ENCODE measurements at places on chromosomes 13 and 19. TPM values are rescaled to one million over a fixed set of nuclear protein-coding genes. Genes with fewer than 3 reads are reported as not detected.

DNA sequence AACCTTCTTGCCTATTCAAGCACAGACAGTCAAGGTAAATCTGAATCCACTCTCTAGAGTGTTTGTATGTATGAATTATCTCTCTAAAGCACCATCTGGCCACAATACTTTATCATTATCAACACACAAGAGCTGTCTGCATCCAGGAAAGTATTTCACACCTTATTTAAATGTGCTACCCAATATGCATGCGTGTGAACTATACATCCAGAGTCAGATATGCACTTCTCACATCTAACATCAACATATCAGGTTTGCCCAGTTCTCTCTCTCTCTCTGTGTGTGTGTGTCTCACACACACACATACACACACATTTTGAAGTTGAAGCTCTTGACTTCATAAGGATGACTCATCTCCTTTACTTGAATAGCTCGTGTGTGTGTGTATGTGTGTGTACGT is 697.5 kb upstream of the PCDH20 start:
- H3K27me3 ChIP-seq, result no peaks in the 10 kb centered on the region
- H3K4me3 ChIP-seq, result no peak overlapping the region
- H3K36me3 ChIP-seq, result no peaks in the 10 kb centered on the region

DNA sequence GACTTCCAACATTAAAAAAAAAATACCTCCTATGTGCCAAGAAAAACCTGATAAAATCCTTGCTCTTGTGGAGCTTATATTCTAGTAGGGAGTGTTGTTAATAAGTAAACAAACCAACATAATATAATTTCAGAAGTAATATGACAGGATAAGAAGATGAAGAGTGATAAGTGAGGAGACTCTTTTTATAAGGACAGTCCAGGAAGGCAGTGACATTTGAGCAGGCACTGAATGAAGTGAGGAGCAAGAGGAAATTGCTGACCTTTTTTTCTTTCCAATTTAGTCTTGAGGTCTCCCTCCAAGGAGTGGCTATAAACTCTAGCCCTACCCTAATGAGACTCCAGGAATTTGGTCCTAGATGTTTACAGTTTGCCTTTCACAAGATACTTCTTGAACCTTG is 715.7 kb downstream of the SLITRK1 start:
- DNase-seq, result no peak
- H3K4me1 ChIP-seq, result no peaks in the 10 kb centered on the region
- H3K36me3 ChIP-seq, result no peaks in the 10 kb centered on the region
- no peaks in the 10 kb centered on the region for H3K27me3 ChIP-seq
- no peak overlapping the region for H3K4me3 ChIP-seq
- no peak overlapping the region for H3K27ac ChIP-seq

DNA sequence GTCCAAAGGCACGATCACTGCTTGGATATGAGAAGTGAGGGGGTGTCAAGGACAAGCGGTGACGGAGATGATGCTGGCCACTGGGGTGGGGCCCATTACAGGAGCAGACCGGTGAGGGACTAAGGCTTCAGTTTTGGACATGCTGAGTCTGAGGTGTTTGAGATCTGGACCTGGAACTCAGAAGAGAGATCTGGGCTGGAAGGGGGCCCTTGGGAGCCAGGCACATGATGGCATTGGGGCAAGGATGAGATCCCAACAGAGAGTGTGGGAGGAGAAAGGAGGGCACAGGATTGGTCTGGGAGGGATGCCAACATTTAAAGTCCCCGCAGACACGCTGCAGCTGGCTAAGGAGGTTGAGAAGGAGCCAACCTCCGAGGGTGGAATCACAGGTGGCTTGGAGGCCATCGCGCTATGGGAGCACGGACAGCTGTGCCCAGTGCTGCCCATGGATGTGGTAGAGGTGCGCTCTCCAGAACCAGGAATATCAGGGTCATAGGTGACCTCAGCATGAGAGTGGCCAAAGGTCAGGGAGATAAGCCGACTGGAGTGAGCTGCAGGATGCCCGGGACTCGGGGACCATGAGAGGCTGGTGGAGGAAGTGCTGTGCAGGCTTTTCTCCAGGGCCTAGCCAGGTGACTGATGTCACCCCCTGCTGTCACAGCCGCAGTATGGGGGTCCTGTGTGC is 21.8 kb downstream of the DHRS12 start:
- no peak for DNase-seq
- peaks cover 6% of the 10 kb centered on the region for H3K4me1 ChIP-seq
- no peak overlapping the region for H3K27ac ChIP-seq
- peaks cover 5% of the 10 kb centered on the region for H3K36me3 ChIP-seq
- no peak overlapping the region for H3K4me3 ChIP-seq

Gene CUL4A
- total RNA-seq, result 87.7 TPM

Gene TLE2
- 1.4 TPM for total RNA-seq

All from activated naive CD8-positive, alpha-beta T cell treated with anti-CD3 and anti-CD28 coated beads for 36 hours (primary cell).